ENCODE measurements at places on chromosomes 13 and 19.

GRCh38 chr13:64482373-64482772, 2747.8 kb downstream of the PCDH9 start:
- DNase-seq, result no peak

- DNase-seq, result no peak
Observed at GRCh38 chr13:114124921-114125320, 7.5 kb downstream of the RASA3 start.

DNA sequence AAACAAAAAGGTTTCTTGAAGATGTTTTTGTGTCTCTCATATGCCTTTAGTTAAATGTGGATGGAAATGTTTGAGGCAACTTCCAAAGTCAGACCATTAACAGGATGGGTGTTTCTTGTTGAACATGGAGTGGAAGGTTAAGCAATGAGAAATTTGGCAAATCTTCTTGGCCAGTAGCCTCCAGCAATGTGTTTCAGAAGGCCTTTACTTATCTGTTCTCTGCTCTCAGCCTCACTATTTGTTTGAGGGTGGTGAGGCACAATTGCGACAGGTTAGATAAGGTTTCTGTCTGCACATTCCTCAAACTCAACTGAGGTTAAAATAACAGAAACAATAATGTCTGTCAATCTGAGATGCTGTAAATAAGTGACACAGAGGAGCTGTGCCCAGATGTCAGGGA, 1019.0 kb downstream of the DIAPH3 start:
- DNase-seq, result no peak

- no peak for DNase-seq
Observed at GRCh38 chr19:47445937-47446402, 25.7 kb downstream of the SLC8A2 start.

- no peak for DNase-seq
Observed at GRCh38 chr13:41546372-41547190, 89.2 kb downstream of the RGCC start.

GRCh38 chr19:6073858-6074708, 36.2 kb downstream of the RFX2 start:
- DNase-seq, result peak; percentile 65

GRCh38 chr13:50529154-50529882, 314.2 kb downstream of the DLEU7 start:
- no peak for DNase-seq

DNA sequence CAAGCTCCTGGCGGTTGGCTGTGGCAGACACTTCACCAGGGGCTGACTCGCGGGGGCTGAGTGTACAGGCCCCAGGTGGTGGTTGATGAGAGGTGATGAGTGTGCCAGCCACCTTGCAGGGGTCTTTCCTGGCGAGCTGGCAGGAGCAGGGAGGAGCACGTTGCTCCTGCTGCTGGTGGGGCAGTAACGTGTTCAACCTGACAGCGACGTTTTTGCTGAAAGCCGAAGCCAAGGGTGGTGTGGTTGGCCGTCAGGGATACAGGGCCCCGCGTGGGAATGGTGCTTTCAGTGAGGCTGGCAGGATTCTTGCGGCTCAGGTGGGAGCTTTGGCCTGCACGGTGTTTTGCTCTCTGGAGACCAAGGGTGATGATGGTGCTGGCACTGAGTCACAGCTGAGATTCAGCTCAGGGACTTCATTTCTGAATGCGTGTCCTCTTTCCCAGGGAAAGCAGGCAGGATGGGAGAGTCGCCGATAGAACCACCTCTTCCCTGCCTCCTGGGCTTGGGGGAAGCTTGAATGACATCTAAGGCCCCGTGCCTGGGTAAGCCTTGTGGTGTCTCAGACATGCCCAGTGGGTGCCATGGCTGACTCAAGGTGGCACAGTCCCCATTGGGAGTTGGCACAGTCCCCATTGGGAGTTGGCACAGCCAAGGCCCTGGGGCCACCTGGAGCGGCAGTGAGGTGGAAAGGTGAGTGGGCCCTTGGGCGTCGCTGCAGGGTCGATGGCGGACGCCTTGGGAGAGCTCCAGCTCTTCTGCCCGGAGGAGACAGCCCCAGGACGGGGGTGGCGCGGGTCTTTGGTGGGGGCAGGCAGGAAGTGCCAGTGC, 8.8 kb downstream of the DAZAP1 start:
- DNase-seq, result no peak

DNA sequence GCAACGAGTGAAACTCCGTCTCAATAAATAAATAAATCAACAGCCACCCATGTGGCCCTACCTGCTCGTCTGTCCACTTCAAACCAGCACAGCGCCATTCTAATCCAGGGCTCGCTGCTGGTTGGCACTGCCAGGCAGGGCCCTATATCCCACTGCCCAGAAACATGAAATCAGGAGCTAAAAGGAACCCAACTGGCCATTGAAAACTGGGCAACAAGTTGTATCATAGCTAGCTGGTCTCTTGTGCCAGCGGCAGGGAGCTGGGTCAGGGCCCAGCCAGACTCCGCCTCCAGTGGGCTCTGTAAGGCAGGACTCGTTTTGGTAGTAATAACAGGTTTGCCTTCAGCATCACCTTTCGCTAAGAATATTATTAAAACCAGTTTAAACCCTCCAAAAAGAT, 39.3 kb downstream of the GGACT start:
- DNase-seq, result no peak

DNA sequence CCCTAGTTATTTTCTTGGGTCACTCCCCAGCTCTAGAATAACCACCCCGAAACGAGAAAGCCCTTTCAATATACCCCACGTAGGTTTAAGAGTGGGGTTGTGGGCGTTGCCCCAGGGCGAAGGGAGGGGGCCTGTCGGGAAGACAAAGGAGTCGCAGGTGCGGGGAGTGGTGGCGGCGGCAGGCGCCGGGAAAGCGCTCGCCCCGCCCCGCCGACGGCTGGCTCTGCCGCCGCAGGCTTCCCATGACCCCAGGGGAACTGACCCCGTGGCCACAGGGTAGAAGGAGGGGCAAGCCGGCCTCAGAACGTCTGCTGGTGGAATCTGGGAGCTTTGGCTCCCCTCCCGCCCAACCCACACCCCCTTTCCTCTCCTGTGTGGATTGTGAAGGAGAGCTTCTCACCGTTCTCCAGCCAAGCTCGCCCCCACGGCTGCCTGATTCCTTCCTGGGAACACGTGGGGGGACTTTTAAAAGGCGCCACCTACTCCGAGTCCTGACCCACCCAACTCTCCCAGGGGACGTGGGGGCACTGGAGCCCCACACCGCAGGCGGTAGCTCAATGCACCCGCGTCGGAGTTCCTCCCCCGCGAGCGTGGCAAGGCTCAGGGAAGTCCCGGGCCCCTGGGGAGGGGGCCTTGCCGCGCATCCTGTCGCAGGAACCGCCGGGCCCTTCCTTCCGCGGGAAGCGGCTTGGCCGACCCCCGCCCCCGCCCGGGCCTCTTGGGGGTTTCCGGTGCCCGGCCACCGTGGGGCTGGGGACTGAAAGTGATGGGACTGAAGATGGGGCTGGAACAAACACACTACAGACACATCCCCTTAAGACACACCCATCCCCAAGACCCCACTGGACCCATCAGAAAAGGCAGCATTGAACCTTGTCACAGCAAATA, 5.5 kb downstream of the IER2 start:
- DNase-seq, result no peak

GRCh38 chr19:46265217-46265828, 31.5 kb upstream of the HIF3A start:
- peak; percentile 39 for DNase-seq

- DNase-seq, result no peak
Observed at GRCh38 chr13:75263741-75264407, 218.1 kb downstream of the TBC1D4 start.

- no peak for DNase-seq
Observed at GRCh38 chr19:3017923-3018322, 11.2 kb downstream of the TLE2 start.

DNA sequence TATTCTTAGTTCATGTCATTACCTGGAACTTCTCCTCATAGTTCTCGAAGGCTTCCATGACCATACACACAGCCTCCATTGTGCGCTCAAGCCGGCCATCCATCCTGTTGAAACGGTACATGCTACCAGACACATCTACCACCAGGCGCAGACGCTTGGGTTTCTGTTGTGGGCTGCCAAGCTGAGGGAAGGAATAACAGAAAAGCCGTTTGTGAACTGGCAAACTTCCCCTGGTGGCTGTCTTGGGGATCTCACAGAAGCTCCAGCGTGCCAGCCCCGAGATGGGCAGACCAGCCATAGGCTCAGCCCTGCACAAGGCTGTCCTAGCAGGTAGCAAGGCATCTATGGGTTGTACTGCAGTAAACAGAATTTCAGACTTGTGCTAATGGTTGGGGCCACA, 130.1 kb downstream of the RGCC start:
- no peak for DNase-seq

- DNase-seq, result no peak
Observed at GRCh38 chr13:46386392-46387063, 524 bp downstream of the RUBCNL start.

DNA sequence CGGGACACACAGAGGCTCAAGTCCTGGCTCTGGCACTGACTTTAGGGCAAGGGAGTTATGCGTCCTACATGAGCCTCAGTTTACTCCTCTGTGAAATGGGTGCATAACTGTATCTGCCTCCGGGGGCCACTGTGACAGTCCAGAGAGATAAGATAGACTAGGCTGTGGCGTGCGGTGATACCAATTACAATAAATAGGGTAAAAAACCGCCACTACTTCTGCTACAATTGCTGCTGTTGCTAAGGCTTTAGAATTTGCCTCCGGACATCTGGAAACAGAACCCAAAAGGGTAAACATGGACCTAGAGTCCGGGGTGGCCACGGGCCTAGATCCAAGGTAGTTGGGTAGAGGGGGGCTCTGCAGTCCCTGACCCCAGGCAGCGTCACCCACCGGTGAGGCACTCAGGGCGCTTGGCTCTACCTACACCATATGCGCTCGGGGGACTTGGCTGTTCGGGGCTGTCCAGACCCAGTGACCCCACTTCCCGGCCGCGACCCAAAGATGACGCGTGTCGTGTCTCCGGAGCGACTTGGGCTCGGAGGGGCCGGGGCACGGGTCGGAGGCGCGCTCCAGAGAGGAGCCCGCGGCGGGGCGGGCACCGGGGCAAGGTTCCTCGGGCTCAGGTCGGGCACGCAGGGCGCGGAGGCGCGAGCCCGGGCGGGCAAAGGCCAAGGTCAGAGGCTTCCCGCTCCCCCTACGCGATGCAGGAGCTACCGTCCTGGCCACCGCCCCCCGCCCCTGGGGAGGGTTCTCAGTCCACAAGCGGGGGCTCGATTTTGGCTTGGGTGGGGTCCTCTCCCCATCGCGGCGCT, 1.1 kb downstream of the INSR start:
- no peak for DNase-seq

- DNase-seq, result no peak
Observed at GRCh38 chr13:74197677-74198429, 63.6 kb upstream of the KLF12 start.

DNA sequence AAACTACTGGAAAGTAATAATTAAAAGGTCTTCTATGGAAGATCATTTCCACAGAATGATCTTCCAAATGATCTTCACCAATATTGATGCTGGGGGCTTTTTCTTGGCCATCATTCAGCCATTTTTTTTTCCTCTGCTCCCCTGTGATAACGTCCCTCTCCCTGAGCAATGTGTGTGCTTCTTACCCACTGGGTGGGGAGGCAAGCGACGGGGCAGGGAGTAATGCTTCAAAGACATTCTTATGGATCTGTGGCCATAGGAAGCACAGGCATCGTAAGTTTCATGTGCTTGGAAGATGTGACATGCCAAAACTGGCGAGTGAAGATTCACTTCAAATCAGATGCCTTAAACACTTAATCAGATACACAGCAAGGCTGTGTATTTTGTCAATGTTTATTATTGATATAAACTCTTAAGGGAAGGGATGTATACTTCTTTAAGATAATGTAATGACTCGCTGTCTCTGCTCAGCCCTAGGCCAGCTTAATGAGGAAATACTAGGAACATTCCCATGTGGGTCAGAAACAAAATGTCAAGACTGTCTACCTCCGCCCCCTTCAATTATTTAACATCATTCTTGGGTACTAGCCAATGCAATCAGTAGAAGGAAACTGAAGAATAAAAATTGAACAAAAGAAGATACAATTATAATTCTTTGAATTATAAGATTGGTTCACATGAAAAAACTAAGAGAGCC, 34.1 kb upstream of the SERPINE3 start:
- DNase-seq, result no peak

- no peak for DNase-seq
Observed at GRCh38 chr19:2813235-2814160, 6.2 kb upstream of the ZNF554 start.

GRCh38 chr13:40063278-40063698, 407.8 kb downstream of the COG6 start:
- no peak for DNase-seq

DNA sequence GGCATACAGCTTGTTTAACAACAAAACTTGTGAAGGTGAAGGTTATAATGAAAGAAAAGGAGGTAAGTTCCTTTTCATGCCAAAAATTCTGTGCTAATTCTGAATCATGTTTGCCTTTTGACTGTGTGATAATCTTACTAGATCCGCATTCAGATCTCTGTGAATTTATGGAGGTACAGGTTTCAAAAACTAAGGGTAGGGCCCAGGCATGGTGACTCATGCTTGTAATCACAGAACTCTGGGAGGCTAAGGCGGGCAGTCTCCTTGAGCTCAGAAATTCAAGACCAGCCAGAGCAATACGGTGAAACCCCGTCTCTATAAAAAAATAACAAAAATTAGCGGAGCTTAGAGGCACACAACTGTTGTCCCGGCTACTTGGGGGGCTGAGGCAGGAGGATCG, 45.9 kb downstream of the PCDH9 start:
- no peak for DNase-seq

- no peak for DNase-seq
Observed at GRCh38 chr13:40231311-40231710, 435.1 kb downstream of the FOXO1 start.

DNA sequence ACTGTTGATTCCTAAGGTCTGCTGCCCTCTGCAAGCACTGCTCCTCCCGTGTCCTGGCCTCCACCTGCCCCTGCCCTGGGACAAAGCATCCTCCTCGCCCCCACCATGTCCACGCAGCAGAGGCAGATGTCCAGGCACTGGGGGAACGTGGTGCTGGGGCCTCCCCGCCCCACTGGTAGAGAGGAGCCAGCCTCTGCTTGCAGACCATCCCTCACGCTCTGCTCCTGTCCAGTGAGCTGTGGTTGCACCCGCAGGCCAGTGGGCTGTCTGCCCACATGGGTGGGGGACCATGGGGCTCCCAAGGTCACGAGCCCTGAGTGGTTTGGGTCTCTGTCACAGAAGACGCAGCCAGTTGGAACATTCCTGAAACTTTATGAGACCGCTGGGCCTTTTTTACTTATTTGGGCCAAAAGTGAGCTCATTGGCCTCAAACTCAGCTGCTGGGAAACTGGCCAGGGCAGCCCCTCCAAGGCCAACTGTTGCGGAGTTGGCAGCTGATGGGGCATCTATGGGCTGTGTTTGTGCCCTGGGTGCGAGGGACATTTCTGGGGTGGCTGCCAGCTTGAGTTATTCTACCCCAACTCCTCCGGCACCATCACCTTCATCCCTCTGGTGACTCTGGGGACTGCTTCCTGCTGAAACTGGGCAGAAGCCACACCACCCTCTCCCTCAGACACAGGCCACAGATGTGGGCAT, 64.8 kb upstream of the F7 start:
- DNase-seq, result no peak
